ENCODE measurements at places on chromosomes 7 and 10. TPM values are rescaled to one million over a fixed set of nuclear protein-coding genes. Genes with fewer than 3 reads are reported as not detected.

- DNase-seq = no peak
Observed at GRCh38 chr10:120262857-120263547, 194.0 kb upstream of the PLPP4 start.

DNA sequence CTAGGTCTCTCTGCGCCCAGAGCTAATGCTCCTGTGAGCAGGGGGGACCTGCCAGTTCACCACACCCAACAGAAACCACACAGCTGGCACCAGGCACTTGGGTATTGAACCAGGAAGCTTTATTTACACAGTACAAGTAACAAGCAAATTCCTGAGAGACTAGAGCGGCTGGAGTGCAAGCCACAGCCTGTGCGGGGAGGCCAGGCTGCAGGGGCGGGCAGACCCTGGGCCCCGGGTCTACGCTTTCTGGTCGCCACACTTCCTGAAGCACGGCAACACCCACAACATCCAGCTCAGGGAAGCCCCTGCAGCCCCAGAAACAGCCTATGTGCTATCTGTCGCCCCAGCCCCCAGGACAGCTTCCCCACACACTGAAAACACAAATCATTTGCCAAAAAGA, 125.0 kb downstream of the FAM53B start:
- peak; percentile 59 for DNase-seq

GRCh38 chr7:142898377-142899170, 13.0 kb upstream of the TRPV6 start:
- DNase-seq = peak; percentile 38

GRCh38 chr10:53990799-53991238, 810.2 kb downstream of the PCDH15 start:
- no peak for DNase-seq

- peak; percentile 58 for DNase-seq
Observed at GRCh38 chr7:6015917-6016652, 7.0 kb downstream of the AIMP2 start.

The MYL7 gene
- not detected for total RNA-seq
